ENCODE measurements at places on chromosomes 1 and 21.

DNA sequence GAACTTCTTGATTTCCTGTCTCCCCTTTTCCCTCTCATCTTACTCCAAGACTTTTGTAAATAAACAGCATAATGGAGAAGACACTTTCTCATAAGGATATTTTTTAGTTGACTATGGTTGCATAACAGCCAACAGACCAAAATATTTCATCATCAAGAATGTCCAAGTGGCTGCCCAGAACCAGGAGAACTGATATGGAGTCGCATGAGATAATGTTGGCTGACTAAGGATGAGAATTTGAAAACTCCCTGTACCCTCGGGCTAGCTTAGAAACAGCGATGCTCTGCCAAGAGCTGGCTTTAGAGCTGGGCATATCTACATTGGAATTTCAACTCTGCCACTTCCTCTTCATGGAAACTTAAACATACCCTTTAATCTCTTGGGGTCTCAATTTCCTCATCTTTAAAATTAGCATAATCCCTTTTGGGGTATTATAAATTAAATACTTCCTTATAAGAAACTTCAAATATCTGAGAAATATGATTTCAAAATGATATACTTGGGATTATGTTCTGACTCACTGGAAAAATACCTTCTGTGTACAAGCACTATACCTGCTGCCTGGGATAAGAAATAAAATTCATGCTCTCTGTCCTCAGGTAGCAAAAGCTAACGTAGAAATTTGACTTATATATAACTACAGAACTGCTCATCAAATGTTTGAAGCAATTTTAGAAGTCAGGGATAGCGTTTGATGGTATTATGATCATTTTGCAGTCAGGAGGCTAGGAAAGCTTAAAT, 777.3 kb downstream of the LTN1 start:
- DNase-seq = peak; percentile 95

GRCh38 chr21:35529171-35529863, 480.2 kb upstream of the RUNX1 start:
- DNase-seq = no peak

DNA sequence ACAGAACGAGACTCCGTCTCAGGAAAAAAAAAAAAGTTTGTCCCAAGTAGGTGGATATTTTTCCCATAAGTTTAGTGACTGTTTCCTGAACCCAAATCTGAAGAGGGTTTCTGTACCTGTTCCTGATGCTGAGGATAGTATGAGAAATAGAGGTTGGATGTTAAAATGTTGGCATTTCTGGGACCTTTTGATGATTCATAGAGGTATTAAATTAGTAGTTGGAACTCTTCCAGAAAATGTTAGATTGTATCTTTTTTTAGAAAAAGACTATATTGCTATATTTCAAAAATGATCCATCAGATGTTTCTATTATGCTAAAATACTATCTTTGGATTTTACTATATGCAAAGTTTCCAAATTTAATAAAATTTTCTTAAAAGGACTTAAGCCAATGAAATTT, 2.9 kb upstream of the CENPL start:
- DNase-seq = no peak

DNA sequence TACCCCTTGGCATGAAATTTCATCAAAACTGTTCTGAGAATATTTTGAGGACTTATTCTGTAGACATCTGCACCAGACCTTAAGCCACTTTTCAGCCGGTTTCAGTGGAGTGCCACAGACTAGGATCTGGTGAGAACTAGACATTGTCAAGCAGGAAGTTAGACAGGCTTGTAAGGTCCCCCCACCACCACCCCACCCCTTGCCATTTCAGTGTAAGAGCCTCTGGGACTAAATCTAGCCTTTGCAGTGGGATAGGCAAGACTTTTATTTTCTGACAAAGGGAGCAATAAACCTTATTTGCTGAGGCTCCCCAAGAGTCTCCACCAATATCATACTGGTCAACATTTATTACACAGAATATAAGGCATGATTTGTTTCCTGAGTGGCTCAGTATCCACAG, 77.9 kb upstream of the EXO1 start:
- no peak for DNase-seq

GRCh38 chr1:217373761-217374701, 256.9 kb downstream of the GPATCH2 start:
- DNase-seq = no peak

All from epithelial cell of esophagus (primary cell).